KBM-7 (cell line): ENCODE measurements at places on chromosomes 1 and 21.

- no peak for DNase-seq
Observed at GRCh38 chr21:45698493-45699184, 55.1 kb downstream of the PCBP3 start.

DNA sequence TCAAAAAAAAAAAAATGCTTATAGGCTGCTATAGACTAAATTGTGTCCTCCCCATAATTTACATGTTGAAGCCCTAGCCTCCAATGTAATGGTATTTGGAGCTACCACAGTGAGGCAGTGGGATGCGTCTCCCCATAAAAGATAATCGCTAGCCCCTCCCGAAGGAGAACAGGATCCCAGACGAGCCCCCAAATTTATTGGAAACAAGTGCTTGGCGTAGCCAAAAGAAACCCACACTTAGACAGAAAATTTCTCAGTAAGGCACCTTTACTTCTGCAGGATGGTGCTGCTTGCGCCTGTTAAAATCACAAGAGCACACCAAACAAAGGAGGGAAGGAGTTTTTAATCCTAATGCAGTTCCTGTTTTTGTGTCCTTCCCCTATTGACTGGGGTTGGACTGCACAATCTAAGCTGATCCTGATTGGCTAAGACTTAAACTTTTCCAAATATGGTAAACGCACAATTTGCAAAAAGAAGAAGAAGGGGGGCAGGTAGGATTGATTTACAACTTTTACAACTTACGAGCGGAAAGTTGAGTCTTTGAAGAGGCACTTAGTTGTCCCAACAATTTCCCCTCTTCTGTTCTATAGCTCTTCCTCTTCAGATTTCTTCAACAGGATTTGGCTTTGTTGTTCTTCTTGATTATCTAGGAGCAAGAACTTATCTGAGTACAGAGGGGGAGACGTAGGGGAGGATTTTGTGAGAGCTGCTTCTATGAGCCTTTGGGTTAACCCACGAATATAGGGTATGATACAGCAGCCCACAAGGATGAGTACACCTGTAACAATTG, 3.0 kb upstream of the IPP start:
- DNase-seq = peak; percentile 67

DNA sequence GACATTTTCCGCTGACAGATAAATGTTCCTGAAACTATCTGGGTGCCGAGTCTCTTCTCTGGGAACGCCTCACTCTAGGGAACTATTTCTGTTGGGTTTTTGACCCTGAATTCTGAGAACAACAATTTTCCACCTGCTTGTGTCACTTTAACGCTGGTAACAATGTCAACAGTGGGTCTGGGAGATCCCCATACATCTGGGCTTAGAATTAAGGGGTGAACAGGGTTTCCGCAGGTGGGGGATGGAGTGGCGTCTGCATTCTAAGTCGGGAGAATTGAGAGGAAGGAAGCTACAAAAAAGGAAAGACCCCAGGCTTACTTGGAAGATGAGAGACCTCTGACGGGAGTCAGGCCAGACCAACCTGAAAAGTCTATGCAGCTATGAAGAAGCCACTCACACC, 8.7 kb downstream of the CD247 start:
- no peak for DNase-seq

DNA sequence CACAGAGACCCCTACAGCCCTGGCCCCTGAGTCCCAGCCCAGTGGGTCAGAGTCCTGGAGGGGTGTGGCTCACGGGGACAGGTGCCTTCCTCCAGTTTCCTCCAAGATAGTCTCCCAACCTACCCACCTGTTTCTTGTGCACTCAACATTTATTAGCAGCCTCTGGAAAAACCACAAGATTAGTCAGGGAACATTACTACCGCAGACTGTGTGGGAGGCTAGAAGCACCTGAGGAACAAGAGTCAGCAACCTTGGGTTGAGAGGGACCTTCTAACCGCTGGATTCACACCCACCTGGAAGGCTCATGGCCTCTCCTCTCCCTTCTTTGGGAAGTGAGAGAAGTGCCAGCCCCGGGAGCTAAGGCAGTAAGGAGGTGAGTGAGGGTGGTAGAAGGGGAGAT, 22.5 kb upstream of the IKBKE start:
- no peak for DNase-seq

GRCh38 chr1:168437821-168438220, 106.0 kb downstream of the XCL2 start:
- DNase-seq = no peak

GRCh38 chr1:91121366-91121765, 99.5 kb upstream of the ZNF644 start:
- no peak for DNase-seq

DNA sequence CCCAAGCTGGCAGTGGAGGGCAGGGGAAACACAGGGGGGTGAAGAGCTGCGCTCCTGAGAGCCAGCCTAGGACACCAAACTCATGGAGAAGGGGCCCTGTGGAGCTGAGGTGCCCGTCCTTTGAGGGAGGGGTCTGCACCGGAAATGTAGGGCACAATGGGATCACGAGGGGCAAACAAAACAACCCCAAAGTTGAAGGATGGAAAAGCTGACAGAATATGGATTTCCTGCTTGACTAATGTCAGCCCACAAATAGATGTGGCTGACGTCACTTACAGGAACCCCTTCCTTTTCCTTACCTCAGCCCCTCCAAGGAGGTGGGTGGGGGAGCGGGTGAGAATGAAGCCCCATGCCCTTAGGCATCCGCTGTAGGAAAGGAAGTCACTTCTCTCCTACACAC, 110.9 kb downstream of the KCNN3 start:
- DNase-seq = no peak

DNA sequence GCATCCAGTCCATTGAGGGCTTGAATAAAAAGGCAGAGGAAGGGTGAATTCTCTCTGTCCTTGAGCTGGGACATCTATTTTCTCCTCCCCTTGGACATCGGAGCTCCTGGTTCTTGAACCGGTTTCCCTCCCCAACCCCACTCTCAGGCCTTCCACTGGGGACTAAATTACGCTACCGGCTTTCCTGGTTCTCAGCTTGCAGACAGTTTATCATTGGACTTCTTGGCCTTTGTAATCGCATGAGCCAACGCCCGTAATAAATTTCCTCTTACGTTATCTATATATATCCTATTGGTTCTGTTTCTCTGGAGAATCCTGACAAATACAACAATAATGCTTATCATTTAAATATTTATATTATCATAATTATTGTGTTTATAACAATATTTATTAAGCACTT, 20.4 kb upstream of the COL9A2 start:
- DNase-seq = no peak

DNA sequence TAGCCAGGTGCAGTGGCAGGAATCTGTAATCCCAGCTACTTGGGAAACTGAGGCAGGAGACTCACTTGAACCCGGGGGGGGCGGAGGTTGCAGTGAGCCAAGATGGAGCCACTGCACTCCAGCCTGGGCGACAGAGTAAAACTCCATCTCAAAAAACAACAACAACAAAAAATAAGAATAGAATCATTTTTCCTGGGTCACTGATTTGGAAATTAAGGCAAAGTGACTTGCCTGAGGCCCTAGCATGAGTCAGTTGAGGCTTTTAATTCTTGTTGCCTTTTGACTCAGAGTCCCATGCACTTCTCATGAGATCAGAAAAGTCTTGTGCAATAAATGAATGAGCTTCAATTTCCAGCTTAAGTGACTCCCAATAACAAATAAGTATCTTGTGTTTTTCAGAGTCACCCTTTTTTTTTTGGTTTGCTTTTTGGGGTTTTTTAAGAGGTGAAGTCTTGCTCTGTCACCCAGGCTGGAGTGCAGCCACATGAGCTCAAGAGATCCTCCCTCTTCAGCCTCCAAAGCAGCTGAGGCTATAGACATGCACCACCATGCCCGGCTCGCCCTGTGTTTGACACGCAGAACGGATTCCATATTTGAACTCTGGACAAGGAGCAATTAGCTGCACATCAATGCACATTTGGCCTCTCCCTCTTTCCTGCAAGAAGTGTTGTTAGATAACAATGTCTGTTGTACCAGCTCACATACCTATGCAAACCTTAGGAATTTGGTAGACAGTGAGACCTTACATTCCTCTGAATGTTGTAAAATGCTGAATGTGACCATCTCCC, 3.4 kb upstream of the PLEKHM2 start:
- DNase-seq = no peak

DNA sequence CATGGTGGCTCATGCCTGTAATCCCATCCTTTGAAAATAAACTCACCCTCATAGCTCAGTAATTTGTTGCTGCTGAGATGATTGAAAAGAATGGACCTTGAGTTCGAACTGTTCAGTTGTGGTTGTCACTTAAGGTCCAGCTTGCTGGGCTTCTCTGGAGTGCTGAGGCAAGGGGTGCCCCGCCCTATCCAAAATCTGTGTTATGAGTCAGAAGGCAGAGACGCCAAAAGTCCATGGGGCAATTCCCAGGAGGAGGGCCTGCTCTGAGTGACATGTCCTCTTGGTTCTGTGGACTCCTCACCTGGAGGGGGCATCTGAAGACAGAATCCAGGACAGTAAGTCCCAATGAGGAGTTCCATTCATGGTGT, 64.8 kb downstream of the MYOM3 start:
- DNase-seq = no peak

DNA sequence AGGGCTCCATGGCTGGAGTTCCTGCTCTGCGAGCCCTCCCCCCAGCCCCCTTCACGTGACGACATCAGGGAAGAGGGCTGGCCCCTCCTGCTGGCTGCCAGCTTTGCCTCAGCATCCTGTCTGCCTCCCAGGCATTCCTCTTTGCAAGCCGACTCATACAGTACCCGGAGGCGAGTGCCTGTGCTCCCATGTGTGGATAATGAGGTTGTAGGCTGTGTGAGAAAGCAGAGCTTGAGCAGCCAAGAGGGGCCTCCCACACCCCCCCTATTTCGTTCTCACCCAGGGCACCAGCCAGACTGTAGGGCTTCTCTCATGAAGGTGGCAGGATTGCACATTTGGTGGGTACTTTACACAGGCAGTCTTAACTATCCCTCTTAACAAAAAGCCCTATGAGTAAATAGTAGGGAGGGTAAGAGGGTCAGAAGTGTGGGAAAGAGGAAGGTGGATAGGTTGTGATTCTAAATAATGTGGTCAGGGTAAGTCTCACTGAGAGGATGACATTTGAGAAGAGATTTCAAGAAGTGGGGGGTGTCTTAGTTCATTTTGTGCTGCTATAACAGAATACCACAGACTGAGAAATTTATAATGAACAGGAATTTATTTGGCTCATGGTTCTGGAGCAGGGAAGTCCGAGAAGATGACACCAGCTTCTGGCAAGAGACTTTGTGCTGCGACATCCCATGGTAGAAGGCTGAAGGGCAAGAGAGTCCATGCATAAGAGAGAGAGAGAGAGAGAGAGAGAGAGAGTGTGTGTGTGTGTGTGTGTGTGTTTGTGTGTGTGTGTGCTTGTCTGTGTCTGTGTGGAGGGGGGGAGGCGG, 113.5 kb downstream of the OMA1 start:
- DNase-seq = no peak

- no peak for DNase-seq
Observed at GRCh38 chr21:17758683-17759082, 60.5 kb downstream of the C21orf91 start.

DNA sequence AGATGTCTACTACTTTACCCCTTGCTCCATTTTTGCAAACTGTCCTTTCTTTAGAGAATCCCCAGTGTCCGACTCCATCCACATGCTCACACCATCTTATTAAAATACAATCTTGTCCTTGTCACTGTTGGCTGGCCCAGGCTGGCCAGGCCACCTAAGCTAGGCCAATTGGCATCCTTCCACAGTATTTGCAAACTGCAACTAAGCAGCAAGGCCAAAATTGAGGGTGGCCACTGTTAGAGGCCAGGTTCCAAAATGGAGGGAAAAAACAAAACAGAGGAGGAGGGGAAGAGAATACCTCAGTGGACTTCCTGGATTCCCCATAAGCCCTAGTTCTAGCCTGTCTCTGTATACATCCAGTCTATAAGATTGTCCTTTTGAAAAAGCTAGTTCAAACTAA, 4.3 kb downstream of the FAM89A start:
- DNase-seq = no peak

DNA sequence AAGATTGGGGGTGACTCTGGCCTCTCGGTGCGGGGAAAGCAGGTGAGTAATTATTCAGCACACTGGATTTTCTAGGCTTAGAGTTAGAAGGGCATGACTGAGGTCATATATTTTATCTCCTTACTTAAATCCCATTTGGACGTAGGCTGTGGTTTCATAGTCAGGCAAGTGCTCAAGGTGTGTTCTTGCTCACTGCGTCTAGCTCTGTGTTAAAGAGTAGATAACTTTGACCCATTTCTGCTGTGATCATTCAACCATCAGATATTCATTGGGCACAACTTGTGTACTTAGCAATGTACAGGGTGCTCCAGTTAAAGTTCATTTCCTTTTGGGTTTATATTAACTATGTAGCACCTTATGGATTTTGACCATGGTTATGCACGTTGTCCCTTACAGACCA, 14.6 kb downstream of the PFKFB2 start:
- DNase-seq = no peak

DNA sequence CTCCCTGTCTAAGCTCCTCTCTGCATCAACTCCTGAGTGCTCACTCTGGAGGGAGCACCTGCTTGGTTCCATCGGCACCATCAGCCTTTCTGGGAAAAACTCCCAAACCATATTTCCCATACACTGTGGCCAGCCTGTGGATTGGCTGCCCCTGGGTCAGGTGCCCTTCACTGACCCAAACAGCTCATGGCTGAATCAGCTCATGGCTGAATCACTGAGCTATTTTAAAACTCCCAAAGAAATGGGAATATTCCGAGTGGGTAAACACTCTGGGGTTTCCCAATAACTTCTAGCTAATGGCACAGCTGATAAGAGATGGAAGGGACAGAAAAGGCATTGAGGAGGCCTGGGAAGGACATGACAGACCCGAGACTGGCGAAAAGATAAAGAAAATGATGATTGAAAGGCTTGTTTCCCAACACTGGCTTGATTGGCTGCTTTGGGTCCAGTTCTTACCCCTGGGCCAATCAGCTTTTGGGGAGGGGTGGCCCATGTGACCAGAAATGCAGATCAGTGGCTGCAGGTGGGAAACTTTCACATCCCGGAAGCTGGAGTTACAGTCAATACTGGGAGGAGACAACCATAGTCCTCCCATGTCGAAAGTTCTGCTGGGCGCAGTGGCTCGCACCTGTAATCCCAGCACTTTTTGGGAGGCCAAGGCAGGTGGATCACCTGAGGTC, 37.3 kb upstream of the KAZN start:
- DNase-seq = no peak

DNA sequence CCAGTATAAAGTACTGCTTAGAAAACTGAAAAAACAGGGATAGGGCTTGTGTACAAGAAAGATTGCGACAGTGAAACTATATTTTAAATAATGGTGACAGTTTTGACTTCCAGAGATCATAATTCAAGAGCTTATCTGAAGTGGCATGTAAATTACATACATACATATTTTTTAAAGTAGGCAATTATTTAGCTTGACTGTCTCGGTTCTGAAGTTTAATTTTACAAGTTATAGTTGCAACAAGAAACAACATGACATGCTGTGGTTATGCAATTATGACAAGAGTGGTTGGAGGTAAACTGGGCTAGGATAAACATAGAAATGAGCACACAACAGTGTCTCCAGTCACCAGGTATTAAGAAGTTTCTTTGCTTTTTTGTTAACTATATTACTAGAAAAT, 4.1 kb downstream of the C1orf21 start:
- DNase-seq = no peak

DNA sequence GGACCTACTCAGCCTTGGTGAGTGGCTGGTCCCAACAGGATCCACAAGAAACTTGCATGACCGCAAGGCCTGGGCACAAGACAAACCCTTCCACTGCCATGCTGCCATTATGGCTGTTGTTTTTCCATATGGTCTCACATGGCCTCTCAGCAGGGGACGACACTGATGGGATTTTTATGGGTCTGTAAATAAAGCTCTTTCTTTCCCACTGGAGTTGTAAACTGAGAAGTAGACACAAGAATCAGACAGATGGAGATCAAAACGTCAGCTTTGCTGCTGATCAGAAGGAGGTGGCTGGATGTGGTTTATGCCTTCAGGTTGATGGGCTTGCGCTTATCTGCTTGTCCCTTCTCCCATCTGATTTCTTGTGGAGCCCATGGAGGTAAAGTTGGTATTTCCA, 138.1 kb upstream of the KCNJ6 start:
- DNase-seq = no peak
